Right hindlimb (tissue), 1 donor: ENCODE measurements at places on chromosomes 2 and 18.

- peak; percentile 86 for DNase-seq
Observed at GRCh38 chr18:9433671-9434121, 41.6 kb upstream of the RALBP1 start.

DNA sequence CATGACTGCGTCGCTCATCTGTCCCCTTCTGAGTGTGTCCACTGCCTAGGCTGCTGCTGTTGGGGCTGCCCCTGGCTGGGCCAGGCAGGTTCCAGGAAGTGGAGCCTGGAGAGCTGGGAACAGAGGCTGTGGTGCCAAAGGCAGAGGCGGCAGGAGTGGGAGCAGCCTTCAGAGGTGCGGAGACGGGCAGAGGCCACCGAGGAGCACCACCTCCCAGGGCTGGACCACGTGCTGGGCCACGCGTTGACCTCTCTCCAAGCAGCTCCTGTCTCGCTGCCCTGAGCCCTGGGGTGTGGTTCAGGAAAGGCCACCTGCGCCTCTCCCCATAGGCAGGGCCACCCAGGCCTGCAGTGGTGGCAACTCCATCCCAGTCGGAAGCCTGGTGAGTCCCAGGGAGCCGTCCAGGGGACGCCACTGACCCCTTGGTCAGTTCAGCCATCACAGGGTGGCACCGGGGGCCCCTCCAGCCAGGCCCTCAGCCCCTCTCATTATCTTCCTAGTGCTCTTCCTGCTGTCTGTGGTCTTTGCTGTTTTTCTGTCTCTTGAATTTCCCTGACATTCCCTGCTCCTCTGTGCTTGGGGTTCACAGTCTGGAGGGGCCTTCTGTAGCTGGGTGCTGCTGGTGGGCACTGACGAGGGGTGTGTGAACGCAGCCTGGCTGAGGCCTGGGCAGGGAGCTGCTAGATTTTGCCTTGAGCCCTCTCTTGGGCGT, 122.8 kb upstream of the HS6ST1 start:
- DNase-seq, result peak; percentile 4

- no peak for DNase-seq
Observed at GRCh38 chr2:168633895-168634294, 168.5 kb upstream of the NOSTRIN start.

GRCh38 chr2:234133004-234133403, 82.5 kb downstream of the SPP2 start:
- DNase-seq, result no peak

DNA sequence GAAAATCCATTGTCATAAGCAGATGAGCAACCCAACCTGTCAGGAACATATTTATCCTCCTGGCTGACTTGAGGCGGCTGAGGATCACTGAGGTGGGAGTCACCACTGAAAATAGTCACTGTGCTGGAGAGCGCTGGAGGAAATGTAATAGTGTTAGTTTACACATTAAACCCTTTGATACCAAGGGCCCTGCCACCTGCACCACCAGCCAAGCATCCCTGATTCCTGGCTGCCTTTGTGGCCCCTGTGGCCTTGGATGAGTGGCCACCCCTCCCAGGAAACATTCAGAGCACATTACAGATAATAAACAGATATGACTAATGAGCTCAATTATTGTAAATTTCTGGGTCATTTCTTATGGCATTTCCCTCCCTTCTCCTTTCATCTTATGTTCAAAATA, 105.9 kb downstream of the LYPD1 start:
- no peak for DNase-seq

GRCh38 chr2:45746888-45747287, 95.4 kb downstream of the PRKCE start:
- DNase-seq, result no peak

DNA sequence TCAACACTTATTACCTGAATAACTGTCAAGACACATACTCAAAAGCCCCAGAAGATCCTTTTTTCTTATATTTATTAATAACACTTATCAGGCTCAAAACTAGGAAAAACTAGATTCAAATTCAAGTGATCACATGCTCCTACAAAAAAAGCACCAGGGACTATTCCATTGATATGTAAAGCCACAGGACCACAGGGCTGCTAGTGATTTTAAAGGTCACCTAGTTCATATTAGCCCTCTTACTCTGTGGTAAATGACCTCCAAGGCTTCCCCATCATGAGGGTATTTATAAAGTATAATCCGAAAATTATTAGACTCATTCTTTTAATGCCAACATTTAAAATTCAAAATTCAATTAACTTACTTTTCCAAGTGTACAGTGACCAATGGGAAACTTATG, 52.5 kb downstream of the LRPPRC start:
- no peak for DNase-seq

GRCh38 chr2:23131066-23131575, 253.9 kb upstream of the KLHL29 start:
- DNase-seq, result no peak

DNA sequence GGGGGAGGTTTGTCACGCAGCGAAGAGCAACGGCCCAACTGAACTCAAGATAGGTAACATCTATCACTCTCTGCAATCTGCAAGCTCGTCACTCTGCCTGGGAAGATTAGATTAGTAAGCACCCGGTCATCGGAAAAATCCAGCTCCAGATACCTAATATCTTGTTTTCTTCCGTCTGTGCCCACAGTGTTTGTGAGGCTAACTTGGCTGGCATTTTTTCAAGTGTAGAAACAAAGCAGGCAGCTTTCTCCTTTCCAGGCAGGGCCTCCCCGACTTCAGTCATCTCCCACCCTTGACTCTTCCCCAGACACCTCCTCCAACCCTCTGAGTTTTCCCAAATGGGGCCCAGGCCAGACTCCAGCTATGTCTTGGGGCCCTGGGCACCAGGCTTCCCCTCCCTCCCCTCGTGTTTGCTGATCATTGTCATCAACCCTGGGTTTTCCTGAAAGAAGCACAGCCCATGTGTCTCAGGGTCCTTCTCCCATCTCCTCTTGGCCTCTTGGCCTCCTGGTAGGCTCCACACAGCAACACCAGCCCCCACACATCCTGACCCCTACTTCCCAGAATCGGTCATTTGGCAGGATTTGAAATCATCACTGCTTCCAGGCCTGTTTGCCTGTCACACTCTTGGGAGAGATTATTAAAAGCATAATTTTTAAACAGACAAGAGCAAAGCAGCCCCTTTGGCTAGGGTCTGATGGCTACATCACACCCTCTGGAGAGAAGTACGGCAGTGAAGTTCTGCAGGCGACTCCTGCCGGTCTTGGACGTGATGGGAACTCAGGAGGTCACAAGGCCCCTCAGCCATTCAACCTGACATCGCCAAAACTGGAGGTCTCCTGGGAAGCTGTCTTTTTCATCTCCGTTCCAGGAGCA, 144.9 kb upstream of the ID2 start:
- DNase-seq, result peak; percentile 27

DNA sequence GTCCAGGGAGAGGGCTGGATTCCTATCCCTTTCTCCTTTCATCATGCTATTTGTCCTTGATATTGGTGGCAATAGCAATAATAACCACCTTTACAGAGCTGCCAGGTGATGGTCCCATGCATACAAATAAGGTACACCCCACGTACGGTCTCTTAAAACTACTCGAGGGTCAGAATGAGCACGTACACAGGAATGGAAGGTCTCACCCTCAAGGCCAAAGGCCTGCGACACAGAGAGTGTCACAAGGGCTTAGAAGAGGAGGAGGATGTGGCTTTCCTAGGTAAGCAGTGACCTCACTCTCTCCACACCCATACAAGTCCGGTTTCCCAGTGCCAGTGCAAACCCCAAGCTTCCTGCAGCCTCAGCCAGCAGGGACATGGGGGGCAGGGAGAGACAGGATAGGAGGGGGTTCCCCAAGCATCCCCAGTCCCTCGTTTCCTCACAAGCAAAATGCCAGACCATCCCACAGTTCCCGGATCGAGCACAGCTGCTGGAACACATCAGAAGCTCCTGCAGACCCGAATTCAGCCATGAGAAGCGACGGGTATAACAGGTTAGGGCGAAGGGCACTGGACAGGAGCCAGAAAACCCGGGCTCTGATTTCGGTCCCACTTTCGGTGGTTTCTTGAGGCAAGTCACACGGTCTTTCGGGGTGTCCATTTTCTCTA, 49.2 kb downstream of the PLB1 start:
- no peak for DNase-seq

- no peak for DNase-seq
Observed at GRCh38 chr2:167318581-167318980, 430.3 kb downstream of the XIRP2 start.

DNA sequence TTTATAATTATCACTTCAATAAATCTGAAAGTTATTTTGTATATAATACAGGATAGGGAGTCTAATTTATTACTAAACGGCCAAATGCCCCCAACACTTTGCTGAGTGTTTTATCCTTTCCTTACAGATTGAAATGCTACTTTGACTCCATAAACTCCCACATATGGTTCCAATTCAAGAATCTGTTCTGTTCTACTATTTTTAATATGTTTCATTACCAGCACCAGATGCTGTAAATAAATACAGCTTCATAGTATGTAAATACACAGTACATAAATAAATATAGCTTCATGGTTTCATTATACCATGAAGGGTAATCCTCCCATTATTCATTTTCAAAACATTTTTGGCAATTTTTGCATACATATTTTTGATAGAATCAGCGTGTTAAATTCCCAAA, 34.0 kb upstream of the MREG start:
- DNase-seq, result no peak

GRCh38 chr2:180657054-180657453, 323.4 kb upstream of the UBE2E3 start:
- DNase-seq, result no peak

GRCh38 chr2:214574084-214574781, 163.4 kb downstream of the VWC2L start:
- no peak for DNase-seq

- DNase-seq, result no peak
Observed at GRCh38 chr2:220892018-220892634, 680.0 kb downstream of the EPHA4 start.

DNA sequence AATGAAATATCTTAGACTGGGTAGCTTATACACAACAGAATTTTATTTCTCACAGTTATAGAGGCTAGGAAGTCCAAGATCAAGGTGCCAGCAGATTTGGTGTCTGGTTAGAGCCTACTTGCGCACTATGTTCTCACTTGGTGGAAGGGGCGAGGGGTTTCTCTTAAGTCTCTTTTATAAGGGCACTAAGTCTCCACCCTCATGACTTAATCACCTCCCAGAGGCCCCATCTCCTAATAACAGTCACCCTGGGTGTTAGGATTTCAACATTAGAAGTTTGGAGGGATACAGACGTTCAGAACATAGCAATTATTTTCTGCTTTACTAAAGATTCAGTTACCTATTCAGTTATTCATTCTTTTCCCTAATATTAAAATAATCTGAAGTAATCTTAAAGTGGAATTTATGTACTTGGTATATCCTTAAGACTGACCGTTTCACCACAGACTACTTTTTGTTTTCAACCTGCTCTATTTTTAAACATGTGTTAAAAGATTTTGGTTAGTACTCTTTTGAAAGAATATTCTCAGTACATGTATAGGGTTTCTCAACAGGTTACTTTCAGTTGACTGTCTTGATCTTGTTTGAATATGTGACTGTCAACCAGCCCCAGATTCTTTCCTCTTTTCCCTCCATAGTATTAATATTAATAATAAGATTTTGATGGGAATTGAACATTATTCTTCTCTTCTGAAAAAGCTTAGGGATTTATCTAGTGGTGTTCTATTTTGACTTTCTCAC, 130.0 kb downstream of the TAF4B start:
- DNase-seq, result no peak

DNA sequence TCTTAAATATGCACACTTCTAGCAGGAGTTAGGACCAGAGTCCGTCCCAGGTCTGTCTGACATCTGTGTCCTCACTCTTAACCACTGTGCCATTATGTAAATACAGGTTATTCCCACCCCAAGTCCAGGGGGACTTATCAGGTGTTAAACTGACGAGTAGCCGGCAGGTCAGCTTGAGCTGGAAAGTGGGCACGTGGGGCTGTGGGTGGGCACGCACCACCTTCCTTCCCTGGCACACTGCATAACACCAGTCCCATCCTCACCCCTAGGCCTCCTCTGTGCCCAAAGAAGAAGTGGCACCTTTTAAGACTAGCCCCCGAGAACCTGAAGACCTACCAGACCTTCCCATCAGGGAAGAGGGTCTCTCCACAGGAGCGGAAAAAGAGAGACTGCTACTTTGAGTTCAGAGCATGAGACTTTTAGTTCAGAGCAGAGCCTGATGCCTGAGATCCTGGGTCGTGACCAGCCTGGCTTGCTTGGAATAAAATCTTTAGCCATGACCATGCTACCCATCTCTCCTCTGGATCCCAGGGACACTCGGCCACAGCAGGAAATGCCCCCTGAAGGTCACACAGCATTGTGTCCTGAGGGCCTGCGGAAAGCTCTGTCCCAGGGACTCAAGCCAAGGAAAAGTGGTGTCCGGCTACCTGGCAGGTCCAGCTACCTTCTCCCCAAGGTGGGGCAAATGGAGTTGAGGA, 62.0 kb downstream of the CIB4 start:
- DNase-seq, result no peak

- no peak for DNase-seq
Observed at GRCh38 chr2:33381301-33381858, 95.1 kb upstream of the RASGRP3 start.

DNA sequence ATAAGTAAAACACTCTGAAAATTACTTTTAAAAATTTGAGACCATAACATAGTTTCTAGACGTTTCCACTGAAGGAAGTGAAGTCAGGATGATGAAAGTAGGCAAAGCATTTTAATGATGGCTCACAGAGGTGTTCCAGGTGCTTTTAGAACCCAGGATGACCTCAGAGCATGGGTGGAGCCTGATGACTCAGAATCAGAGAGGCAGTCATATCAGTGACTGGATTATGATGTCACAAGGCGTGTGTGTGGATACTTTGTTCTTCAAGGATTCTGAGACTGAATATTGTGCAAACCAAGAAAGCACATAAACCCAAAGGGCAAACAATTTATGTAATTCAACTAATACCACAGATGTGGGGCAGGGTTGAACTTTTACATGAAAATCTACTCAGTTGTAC, 208.0 kb upstream of the FBXO11 start:
- DNase-seq, result no peak

- no peak for DNase-seq
Observed at GRCh38 chr2:59703796-59704195, 849.7 kb downstream of the BCL11A start.

GRCh38 chr2:128012698-128013097, 15.2 kb downstream of the SAP130 start:
- no peak for DNase-seq

DNA sequence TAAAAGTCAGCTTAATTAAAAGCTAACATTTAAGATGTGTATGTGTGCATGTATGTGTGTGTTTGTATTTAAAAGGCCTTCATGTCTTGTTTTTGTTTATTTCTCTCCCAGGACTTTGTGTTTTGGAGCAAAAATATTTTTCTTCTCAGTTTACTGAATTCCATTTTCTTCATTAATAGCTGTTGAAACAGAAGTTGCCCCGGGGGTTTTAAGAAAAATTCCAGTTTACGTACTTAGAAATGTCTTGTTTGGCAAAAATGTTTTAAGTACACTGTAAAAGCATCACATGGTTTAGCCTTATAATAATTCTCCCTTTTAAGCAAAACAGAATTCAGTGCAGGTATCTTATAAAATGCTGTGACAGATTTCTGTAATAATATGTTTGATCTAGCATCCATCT, 1233.0 kb upstream of the NRXN1 start:
- DNase-seq, result no peak

DNA sequence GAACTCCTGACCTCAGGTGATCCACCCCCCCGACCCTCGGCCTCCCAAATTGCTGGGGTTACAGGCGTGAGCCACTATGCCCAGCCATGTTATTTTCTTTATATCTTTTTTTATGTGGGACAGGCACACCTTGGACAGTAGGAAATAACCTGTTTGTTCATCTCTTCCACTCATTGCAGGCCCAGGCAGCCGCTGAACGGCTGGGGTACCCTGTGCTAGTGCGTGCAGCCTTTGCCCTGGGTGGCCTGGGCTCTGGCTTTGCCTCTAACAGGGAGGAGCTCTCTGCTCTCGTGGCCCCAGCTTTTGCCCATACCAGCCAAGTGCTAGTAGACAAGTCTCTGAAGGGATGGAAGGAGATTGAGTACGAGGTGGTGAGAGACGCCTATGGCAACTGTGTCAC, 8.4 kb downstream of the CAD start:
- no peak for DNase-seq
